IPS DF 6.9 (cell line): ENCODE measurements at places on chromosomes 5 and 9.

DNA sequence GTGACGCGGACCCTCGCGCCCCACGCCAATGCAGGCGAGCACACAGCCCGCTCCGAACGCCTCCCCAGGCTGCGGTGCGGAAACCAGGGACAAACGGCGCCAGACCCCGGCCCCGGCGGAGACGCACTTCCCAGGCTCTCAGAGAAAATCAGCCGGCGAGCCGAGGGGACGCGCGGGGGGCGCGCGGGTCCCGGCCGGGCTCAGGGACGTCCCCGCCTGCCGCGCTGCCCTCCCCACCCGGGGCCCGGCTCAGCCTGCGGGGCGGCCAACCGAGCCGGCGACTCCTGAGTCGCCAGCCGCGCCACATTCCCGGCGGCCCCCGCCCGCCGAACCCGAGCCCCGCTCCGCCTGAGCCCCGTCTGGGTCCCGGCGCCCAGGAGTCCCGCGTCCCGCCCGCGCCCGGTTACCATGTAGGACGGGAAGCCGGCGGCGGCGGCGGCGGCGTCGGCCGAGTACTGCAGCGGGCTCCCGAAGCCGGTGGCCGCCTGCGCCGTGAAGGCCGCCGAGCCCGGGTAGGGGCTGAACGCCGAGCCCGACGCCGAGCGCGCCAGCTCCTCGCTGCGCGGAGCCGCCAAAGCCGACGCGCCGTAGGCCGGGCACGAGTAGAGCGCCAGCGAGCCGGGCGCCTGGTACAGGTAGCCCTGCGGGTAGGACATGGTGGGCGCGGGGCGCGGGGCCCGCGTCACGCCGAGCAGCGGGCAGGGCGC is 566 bp downstream of the IRX2 start:
- no peak for DNase-seq

DNA sequence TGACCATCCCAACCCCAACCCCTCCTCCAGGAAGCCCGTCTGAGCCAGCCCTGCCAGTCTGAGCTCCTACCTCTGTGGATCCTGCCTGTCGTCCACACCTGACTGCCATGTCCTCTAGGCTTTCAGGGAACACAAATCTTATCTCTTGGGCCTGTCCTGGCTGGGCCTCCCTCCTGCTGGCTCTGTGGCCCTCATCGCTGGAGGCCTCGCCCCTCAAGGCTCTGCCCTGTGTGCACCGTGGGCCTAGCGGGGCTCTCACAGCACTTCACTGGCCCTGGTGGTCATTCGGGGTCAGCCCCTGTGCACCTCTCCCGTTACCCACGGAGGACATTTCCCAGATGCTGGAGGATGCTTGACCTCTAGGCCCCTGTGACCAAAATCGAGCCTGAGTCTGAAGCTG is 133.3 kb downstream of the RXRA start:
- no peak for DNase-seq

GRCh38 chr5:150514708-150515211 is 6.8 kb downstream of the NDST1 start:
- no peak for DNase-seq

- no peak for DNase-seq
Measured at GRCh38 chr9:114570742-114571141, 16.8 kb upstream of the ATP6V1G1 start.

GRCh38 chr5:167953151-167953798 is 338.2 kb upstream of the WWC1 start:
- no peak for DNase-seq

- DNase-seq: no peak
Measured at GRCh38 chr9:318646-319045, 104.0 kb downstream of the DOCK8 start.

GRCh38 chr5:6190838-6191237 is 187.5 kb downstream of the MED10 start:
- no peak for DNase-seq

DNA sequence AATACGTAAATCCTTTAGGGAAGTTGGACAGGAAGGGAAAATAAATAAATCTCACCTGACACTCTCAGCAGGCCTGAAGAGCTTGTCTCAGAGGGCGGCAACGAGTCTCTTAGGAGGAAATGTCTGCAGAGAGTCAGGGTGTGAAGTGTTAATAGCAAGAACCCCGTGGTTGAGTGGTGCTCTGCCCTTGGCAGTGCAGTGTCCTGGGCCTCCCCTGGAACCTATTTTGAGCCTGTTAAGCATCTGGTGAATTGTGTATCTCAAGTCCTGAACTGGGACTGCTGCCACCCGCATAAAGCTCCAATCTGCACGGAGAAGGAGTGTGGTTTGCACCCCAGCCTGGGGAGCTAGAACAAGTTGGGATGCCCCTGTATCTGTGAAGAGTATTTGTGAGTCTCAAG is 211.8 kb downstream of the GOLPH3 start:
- DNase-seq: no peak

- no peak for DNase-seq
Measured at GRCh38 chr5:151270599-151270998, 17.6 kb downstream of the GM2A start.

GRCh38 chr5:1472964-1473628 is 27.9 kb upstream of the SLC6A3 start:
- DNase-seq: no peak

GRCh38 chr5:72125941-72126620 is 18.8 kb downstream of the MAP1B start:
- DNase-seq: no peak

- DNase-seq: no peak
Measured at GRCh38 chr5:72187388-72188075, 80.3 kb downstream of the MAP1B start.

- DNase-seq: peak; percentile 37
Measured at GRCh38 chr5:76601470-76601869, 21.7 kb downstream of the F2RL2 start.

DNA sequence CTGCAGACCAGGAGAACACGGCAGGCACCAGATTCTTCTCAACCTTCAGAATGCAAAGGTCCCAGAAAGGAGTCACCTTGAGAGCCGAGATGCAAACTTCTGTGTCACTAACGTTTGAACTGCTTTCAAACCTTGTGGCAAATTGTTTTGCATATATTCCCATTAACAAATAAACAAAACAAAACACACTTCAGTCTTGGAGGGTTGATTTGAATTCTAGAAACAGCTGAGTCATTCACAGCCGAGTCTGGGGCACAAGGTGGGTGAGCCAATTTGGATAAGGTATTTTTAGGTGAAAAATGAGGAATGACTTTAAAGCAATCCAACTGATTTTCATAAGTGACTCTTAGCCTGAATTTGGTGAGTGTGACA is 38.8 kb upstream of the ANKRD33B start:
- no peak for DNase-seq

DNA sequence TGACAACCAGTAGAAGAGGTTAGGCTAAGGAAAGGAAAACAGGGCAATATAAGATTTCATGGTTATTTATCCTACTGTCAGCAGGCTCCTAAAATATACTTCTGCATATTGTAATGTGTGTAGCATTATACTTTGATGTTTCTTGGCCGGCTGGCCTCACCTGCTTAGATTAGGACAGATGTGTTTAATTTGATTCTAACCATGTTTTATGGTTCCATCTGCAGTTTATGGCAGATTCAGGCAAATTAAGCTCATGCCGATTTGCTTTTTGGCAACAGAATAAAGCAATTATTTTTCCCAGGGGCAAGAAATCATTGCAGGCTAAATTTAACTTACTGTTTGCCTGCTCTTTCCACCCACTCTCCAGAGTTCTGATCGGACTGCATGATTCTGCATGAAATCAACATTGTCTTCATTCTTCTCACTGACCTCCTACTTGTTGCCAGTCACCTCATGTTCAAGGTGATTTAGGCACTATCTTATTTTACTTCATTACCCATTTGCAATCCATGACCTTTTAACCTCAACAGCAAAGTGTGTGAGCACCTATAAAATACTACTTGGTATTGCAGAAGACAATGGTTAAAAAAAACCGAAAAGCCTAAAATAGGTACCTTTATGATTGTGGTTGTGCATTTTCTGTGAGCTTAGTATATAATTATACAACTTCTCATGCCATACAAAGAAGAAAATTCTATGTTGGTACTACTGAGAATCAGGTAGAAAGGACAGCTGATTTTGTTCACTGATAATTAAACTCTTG is 125.2 kb downstream of the EDIL3 start:
- no peak for DNase-seq
